ENCODE measurements at places on chromosomes 1 and 21.

DNA sequence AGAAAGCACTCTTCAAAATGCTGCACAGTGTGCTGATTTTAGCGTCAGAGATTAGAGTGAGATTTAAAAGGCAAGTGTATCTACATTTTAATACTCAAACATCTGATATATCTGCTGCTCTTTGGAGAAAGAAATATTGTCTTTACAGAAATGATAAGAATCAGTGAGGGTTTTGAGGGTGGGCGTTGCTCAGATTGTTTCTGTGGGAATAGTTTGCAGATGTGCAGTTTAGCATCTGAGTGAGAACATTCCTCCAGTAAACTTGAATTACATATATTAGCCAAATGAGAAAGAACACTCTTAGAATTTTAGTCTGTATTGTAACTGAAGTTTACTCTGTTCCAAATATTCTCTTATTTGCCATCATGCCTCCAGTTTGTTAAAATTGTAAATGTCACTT is 549.2 kb downstream of the NEGR1 start:
- DNase-seq: no peak

GRCh38 chr1:154992721-154993571 is 440 bp upstream of the LENEP start:
- no peak for DNase-seq

- no peak for DNase-seq
Measured at GRCh38 chr1:7988576-7988975, 27.1 kb downstream of the PARK7 start.

- DNase-seq: no peak
Measured at GRCh38 chr1:170284951-170285350, 139.2 kb downstream of the NTMT2 start.

DNA sequence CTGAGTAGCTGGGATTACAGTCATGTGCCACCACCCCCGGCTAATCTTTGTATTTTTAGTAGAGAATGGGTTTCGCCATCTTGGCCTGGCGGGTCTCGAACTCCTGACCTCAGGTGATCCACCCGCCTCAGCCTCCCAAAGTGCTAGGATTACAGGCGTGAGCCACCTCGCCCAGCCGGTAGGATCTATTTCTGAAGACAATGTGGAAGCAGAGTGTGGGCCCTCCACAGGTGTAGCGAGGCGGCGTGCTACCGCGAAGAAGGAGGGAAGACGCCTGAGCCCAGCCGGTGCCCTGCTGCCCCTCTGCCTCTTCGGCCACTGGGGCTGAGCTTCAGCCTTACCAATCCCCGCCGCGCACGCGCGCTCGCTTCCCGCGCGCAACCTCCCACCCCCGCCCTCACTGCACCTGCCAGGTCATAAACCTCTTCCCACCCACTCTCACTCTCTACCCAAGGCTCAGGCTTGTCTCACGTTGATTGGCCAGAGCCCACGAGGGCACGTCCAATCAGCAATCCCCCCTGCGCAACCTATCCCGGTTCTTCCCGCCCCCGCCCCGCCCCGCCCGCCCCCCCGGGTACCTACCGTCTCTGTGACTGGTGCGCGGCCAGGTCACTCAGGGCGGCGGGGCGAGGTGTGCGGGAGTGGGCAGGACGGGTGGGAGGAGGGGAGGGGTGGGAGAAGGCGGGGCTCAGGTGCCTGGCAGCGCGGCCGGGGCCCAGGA is 409 bp upstream of the HOOK1 start:
- DNase-seq: peak; percentile 80

GRCh38 chr1:52424813-52425212 is 20.4 kb downstream of the PRPF38A start:
- no peak for DNase-seq

GRCh38 chr1:206971029-206971655 is 882 bp upstream of the FCAMR start:
- DNase-seq: no peak

DNA sequence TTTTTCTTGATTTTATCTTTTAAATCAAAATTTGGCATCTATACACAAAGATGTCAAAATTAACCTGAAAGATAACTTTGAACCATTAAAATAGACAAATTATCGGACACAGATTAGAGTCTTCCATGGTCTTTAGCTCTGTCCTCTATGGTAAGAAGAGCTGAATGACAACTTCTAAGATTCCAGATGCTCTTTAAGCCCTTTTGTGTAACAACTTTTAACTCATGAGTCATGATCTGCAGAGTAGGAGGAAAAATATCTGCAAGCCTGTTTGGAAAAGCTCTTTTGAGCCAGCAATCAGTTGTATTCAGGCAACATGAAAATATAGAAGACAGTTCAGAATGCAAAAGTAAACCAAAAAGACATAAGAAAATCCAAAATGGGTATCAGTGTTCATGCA is 37.8 kb downstream of the TTC13 start:
- DNase-seq: no peak

DNA sequence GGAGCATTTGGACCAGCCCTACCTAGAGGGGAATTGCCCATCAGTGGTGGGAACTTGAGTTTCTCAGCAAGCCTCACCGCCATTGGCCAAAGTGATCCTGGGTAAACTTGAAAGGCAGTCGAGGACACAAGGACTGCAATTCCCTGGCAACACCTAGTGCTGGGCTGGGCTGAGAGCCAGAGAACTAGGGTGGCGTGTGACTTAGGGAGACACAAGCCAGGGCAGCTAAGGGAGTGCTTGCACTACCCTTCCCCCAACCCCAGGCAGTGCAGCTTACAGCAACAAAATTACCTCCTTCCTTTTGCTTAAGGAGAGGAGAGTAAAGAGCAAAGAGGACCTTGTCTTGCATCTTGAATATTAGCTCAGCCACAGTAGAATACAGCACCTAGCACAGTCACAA is 176.9 kb upstream of the PRMT6 start:
- no peak for DNase-seq

DNA sequence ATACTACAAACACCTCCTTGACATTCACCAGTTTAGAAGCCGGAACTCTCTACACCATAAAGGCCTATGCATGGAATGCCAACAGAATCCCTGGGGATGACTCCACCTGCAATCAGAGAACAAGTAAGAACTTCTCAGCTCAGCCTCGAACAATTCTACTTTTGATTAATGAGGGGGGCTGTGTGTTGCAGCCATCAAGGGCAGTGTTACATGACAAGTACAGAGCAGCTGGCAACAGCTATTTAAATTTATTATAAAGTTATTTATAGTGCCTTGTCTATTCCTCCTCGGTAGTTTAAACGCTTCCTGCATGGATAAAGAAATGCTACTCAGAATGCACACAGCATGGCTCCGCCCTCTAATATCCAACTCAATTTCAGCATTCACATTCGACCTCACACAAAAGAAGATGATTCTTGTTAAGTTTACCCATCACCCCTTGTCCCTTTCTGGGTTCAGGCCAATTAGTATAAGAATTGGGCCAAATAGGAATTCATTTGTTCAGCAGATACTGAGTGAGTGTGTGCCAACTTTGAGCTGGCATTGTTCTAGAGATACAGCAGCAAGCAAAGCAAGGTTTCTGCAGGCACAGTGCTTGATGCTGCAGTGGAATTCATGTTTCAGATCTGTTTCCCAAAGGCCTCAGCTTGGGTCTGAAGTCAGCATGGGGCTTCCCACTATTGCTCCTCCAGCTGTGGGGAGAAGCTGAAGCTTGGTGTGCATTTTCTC is 6.4 kb downstream of the FNDC7 start:
- DNase-seq: no peak

- no peak for DNase-seq
Measured at GRCh38 chr1:182357913-182358312, 33.7 kb downstream of the GLUL start.

GRCh38 chr1:86260476-86260875 is 103.9 kb upstream of the COL24A1 start:
- DNase-seq: no peak

DNA sequence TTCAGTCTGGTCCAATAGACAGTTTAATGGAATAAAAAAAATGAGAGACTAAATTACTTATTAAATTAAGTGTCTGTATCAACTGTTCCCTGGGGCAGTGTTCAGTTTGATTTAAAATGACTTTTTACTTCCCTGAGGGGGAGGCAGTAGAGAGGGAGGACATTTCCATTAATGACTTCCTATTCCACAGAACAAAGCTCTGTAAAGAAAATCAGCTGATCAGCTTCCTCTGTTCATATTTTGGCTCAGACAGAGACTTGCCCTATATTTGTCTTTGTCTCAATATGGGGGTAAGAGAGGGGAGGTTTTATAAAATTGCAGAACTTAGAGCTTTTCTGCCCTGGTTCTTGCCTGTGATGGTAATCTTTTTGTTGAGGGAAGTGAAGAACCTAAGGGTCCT is 8.4 kb downstream of the CFAP126 start:
- DNase-seq: no peak

DNA sequence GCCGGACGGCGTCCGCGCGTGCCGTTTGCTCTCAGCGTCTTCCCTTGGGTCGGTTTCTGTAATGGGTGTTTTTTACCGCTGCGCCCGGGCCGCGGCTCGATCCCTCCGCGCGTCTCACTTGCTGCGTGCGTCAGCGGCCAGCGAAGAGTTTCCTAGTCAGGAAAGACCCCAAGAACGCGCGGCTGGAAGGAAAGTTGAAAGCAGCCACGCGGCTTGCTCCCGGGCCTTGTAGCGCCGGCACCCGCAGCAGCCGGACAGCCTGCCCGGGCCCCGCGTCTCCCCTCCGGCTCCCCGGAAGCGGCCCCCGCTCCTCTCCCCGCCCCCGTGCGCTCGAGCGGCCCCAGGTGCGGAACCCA is 159.8 kb downstream of the RUNX1 start:
- DNase-seq: peak; percentile 63

- no peak for DNase-seq
Measured at GRCh38 chr1:167165948-167166689, 54.6 kb upstream of the POU2F1 start.

DNA sequence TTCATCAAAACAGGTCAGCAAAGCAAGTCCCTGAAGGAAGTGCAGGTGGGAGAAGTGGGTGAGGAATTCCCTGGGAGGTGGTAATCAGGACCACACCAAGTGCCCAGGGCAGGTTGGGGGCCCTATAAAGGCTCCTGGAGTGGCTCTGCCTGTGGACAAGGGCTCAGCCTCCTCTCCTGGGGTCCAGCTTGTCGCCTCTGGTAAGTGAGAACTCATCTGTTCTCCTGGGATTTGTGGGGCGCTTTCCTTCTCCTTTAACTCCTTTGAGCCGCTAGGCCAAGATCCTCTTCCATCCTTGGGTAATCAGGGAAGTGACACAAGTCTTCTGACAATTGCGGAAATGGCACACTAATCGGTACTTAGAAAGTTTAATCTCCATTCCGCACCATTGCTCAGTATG is at the start of gene SPRR4:
TSS of gene SPRR4 (plus strand) at position 154 of the 400 bp plus-strand sequence. CDS start 1,243 bp downstream, outside the sequence.
- no peak for DNase-seq

DNA sequence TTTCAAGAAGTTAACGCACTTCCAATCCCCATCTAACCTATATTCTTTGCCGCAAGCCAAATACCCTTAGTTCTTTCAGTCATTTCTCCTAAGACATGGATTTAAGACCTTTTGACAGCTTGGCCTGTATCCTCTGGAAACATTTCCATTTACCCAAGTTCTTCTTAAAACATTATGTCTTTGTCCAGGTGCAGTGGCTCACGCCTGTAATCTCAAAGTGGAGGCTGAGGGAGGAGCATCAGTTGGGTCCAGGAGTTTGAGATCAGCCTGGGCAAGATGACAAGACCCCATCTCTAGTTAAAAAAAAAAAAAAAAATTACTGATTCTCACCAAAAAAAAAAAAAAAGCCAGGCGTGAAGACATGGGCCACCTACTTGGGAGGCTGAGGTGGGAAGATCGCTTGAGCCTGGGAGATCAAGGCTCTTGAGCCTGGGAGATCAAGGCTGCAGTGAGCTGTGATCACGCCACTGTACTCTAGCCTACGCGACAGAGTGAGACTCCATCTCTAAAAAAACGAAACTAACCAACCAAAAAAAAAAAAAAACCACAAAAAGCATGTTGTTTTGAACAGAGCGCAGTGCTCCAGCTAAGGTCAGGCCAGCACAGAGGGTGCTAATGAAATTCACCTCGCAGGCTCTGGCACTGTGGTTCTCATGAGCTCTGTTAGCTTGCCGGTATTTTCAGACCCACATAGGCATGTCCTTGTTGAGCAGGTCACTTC is 36.0 kb downstream of the NUAK2 start:
- DNase-seq: peak; percentile 57

DNA sequence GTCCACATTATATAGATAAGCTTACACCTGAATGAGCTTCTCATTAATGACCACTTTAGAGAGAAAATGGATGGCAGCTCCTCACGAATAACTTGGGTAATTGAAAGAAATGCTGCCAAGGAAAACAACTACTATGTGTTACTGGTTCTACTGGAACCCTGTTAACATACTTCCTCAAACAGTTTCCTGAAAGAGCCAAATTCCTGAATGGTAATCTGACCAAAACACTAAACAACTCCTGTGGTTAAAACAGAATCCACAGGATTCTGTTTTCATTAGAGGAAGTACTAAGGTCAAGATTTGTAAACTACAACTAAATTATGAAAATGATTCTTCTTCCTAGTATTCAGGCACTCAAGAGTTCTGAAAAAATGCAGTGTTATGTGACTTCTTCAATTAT is 107.2 kb downstream of the DNM3 start:
- DNase-seq: no peak

- no peak for DNase-seq
Measured at GRCh38 chr1:62585469-62586155, 11.7 kb upstream of the ANGPTL3 start.

DNA sequence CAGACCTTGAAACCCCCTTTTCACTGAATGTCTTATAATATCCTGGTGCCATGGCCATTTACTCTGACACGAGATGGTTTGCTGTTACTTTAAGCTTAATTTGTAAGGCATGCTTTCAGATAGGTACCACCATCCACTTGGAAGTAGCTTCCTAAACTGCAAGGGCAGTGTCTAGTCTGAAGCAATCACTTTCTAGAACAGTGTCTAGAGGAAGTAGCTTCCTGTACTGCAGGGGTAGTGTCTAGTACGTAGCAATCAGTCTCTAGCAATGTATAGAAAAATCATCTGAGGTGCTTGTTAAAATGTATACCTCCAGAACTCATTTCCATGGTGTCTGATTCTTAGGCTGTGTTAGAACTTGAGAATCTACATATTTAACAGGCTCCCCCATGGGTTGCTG is 42.5 kb downstream of the ZBTB40 start:
- no peak for DNase-seq

DNA sequence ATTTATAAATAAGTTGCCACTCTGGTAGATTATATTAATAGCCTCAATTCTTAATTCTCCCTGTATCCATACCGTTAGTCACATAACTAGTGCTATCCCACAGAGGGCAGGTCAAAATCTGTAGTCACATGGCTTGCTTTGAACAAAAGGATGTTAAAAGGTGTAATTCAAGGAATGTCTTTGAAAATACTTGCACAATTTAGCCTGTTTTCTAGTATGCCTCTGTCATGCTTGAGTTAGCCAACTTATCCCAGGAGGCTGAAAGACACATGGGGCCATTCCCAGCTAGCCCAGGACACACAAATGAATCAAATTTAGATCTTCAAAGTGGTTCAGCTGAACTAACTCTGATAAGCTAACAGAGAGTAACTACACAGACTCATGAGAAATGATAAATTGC is 758.5 kb upstream of the NEGR1 start:
- DNase-seq: no peak

DNA sequence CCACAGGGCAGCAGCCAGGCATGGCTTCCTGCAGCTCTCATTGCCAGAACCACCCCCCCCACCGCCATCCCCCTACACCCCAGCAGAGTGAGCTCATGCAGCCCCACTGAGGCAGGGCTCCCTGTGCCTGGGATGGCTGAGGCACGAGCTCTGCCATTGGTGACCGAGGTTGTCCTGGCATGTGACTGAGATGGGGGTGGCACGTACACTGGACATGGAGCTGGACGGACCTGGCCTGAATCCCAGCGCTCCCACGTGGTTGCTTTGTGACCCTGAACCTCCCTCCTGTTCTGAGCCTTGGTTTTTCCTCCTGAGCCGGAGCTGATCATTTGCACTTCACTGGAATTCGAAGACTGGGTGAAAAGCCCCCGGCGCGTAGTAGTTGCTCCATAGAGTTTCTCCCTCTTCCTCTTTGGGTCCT is 28.3 kb downstream of the ALPL start:
- no peak for DNase-seq

Data from activated CD4-positive, alpha-beta T cell treated with anti-CD3 and anti-CD28 coated beads, Interleukin-2, amount 50 U/mL, for 48 hours (primary cell).